ENCODE measurements at places on chromosomes 16 and 17.

- H3K4me1 ChIP-seq: no peaks in the 10 kb centered on the region
- H3K27ac ChIP-seq: no peak overlapping the region
- H3K27me3 ChIP-seq: no peaks in the 10 kb centered on the region
Measured at GRCh38 chr16:66544016-66544757, 5.7 kb downstream of the TK2 start.

DNA sequence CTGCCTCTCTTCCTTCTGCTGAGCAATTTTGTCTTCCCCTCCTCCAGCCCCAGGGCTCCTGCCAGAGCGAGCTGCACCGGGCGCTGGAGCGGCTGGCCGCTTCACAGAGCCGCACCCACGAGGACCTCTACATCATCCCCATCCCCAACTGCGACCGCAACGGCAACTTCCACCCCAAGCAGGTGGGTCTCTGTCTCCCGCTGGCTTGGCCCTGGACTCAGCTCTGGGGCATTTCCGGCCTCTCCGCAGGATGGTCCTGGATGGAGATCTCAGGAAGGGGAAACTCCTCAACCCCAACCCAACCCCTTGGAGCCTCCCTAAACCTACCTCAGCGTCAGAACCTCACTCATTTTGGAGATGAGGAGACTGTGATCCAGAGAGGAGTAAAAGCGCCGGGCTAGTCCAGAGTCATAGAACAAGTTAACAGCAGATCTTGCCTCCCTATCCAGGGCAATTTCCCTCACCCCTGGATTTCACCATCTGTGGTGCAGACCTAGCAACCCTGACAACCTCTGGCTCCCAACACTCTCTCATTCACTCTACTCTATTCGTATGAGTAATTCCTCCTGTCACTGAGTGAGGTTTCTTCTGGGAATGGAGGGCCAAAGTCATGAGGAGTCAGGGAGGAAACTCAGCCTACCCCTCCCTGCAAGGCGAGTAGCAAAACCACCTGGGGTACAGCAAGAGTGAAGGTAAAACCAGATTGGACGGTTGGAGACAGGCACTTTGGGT lies 10.8 kb downstream of the IGFBP4 start:
- H3K4me3 ChIP-seq: no peak overlapping the region
- no peaks in the 10 kb centered on the region for H3K36me3 ChIP-seq
- DNase-seq: no peak
- peaks cover 68% of the 10 kb centered on the region for H3K4me1 ChIP-seq

GRCh38 chr16:50509521-50510341 lies 38.5 kb upstream of the NKD1 start:
- no peak overlapping the region for H3K27ac ChIP-seq
- H3K4me1 ChIP-seq: no peaks in the 10 kb centered on the region
- H3K36me3 ChIP-seq: no peaks in the 10 kb centered on the region
- H3K27me3 ChIP-seq: no peaks in the 10 kb centered on the region
- no peak for DNase-seq

- no peaks in the 10 kb centered on the region for H3K27me3 ChIP-seq
- no peaks in the 10 kb centered on the region for H3K4me1 ChIP-seq
- no peaks in the 10 kb centered on the region for H3K36me3 ChIP-seq
- H3K27ac ChIP-seq: no peak overlapping the region
Measured at GRCh38 chr16:78323315-78323714, 223.9 kb downstream of the WWOX start.

DNA sequence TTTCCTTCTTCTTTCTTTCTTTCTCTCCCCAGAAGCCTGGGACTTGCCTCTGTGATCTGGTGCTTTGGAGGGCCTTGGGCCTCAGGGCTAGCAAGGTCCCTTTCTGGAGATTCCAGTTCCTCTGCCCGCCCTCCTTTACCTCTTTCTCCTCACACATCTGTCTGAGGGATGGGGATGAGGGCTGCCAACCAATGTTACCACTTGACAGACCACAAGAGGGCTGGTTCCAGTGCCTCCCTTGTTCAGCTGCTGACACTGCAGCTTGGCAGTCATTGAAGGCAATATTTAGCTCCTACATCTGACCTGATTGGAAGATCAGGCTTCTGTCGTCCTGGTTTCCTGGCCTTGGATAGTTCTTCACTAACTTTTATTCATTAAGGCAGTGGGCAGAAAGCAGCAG lies 3.6 kb upstream of the ZNF652 start:
- no peaks in the 10 kb centered on the region for H3K4me1 ChIP-seq
- DNase-seq: no peak
- H3K27me3 ChIP-seq: no peaks in the 10 kb centered on the region
- no peaks in the 10 kb centered on the region for H3K36me3 ChIP-seq

DNA sequence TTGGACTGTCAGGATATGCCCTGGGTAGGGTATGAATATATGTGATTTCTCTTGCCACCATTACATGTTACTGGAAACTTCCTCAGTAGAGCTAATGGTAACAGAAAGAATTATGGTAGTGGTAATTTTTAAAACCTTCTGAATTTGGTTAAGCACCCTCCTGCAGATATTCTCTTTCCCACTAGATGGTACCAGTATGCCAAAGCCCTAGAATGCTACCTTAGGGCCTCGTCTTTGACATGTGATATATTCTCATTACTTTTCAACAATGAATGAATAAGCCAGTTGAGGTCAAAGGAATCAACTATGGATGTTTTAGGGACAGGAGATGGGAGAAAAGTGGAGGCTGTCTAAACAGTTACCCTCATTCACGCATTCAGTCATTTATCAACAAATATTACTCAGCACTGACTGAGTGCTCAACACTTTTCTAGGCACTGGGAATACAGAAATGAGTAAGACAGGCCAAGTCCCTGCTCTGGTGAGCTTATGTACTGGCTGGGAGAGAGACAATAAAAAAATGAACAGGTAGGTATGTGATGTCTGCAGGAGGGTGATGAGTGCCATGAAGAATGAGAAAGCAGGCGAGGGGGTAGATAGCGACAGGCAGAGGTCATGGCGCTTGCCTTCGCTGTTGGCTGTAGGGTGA lies 14.7 kb downstream of the CDH13 start:
- H3K27me3 ChIP-seq: no peaks in the 10 kb centered on the region
- no peak for DNase-seq
- H3K4me1 ChIP-seq: no peaks in the 10 kb centered on the region
- H3K27ac ChIP-seq: no peak overlapping the region

GRCh38 chr17:17628388-17629008 lies 37.0 kb upstream of the PEMT start:
- no peaks in the 10 kb centered on the region for H3K4me1 ChIP-seq
- H3K27me3 ChIP-seq: no peaks in the 10 kb centered on the region
- no peaks in the 10 kb centered on the region for H3K36me3 ChIP-seq
- no peak overlapping the region for H3K4me3 ChIP-seq

DNA sequence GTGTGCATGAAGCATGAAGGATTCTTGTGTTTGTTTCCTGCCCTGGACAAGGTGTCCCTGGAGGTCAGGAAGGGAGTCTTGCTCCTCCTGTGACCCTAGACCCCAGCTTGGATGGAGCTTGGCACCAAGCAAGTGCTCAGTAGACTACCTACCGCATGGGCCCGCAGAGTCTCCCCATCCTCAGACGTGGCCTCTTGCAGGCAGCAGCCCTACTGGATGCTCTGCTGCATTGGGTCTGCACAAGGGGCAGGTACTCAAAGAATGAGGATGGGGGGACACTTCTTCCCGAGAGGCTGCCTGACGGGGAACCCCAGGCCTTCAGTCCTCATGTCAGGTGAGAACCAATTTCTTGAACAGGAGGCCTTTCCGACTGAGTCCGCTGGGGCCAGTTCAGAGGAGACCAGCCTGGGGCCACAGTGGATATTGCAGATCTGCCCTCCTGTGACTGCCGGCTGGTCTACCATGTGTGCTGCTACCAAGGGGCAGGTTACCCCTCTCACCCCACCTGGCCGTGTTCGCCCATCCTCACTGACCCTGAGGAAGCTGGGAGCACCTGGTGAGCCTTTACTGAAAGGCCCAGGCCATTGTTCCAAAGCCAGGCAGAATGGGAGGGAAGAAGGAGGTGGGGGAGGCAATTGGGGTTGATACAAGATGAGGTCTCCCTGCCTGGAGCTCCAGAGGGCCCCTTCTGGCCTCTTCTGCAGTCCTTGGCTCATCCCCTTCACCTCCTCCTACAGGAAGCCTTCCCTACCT lies 206.3 kb downstream of the RAB11FIP4 start:
- no peak overlapping the region for H3K4me3 ChIP-seq
- DNase-seq: no peak
- no peaks in the 10 kb centered on the region for H3K27me3 ChIP-seq
- no peaks in the 10 kb centered on the region for H3K4me1 ChIP-seq

DNA sequence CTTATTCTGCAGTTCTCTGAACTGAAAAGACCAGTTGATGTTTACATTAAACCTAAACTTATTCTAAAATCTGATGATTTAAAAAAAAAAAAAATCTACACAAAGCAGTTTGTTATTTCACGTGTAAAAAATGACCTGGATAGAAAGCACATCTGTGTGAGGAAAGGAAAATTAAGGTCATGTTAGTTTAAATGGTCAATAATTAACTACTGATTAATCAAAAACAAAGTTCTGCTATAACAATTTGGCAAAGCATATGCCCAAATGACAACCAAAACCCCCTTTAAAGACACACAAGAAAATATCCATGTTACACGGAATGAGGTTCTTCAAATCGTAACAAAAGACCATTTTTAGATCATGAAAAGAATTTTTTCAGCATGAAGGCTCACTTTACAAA lies 30.4 kb downstream of the CACNG1 start:
- H3K4me1 ChIP-seq: no peaks in the 10 kb centered on the region
- H3K36me3 ChIP-seq: no peaks in the 10 kb centered on the region
- no peak overlapping the region for H3K27ac ChIP-seq
- DNase-seq: no peak
- H3K27me3 ChIP-seq: no peaks in the 10 kb centered on the region

- no peak overlapping the region for H3K27ac ChIP-seq
- peaks cover 73% of the 10 kb centered on the region for H3K27me3 ChIP-seq
- no peaks in the 10 kb centered on the region for H3K4me1 ChIP-seq
Measured at GRCh38 chr16:3188925-3189825, 1.2 kb downstream of the OR1F1 start.

GRCh38 chr17:78255953-78256706 lies 24.7 kb downstream of the TMEM235 start:
- H3K27me3 ChIP-seq: no peaks in the 10 kb centered on the region
- DNase-seq: no peak
- no peak overlapping the region for H3K4me3 ChIP-seq
- H3K4me1 ChIP-seq: no peaks in the 10 kb centered on the region
- no peak overlapping the region for H3K27ac ChIP-seq
